Right renal cortex interstitium (tissue), 3 donors: ENCODE measurements at places on chromosomes 1 and 21. TPM values are rescaled to one million over a fixed set of nuclear protein-coding genes. Genes with fewer than 3 reads are reported as not detected.

The TTC22 gene
- polyA plus RNA-seq: 5.4 TPM

The MDM4 gene
- polyA plus RNA-seq: 26.6 TPM

The SNX7 gene
- 48.5 TPM for polyA plus RNA-seq

The OLIG2 gene
- polyA plus RNA-seq: not detected

The MATN1 gene
- polyA plus RNA-seq: 0.17 TPM

The BTBD8 gene
- 8.2 TPM for polyA plus RNA-seq

The CYP4B1 gene
- polyA plus RNA-seq: 0.79 TPM

The GPR157 gene
- 1.4 TPM for polyA plus RNA-seq

The FCRL5 gene
- 0.04 TPM for polyA plus RNA-seq

The SPRR2E gene
- not detected for polyA plus RNA-seq

The ADGRB2 gene
- 8.6 TPM for polyA plus RNA-seq

The TRIM46 gene
- polyA plus RNA-seq: 2.9 TPM
